ENCODE measurements at places on chromosomes 13 and 19. TPM values are rescaled to one million over a fixed set of nuclear protein-coding genes. Genes with fewer than 3 reads are reported as not detected.

PCDH9 gene
- total RNA-seq = 13.9 TPM

DACH1 gene
- total RNA-seq = not detected

TJP3 gene
- not detected for total RNA-seq

RXFP2 gene
- not detected for total RNA-seq

NOVA2 gene
- not detected for total RNA-seq

FXYD3 gene
- total RNA-seq = not detected

NLRP11 gene
- total RNA-seq = not detected

CERS1 gene
- 30.6 TPM for total RNA-seq

OR10H1 gene
- not detected for total RNA-seq

KLK12 gene
- not detected for total RNA-seq

GRCh38 chr13:99655351-99656091 is 154.2 kb downstream of the TM9SF2 start:
- peak; percentile 9 for DNase-seq

GRCh38 chr13:66353664-66354063 is 876.5 kb downstream of the PCDH9 start:
- DNase-seq = peak; percentile 40

DNA sequence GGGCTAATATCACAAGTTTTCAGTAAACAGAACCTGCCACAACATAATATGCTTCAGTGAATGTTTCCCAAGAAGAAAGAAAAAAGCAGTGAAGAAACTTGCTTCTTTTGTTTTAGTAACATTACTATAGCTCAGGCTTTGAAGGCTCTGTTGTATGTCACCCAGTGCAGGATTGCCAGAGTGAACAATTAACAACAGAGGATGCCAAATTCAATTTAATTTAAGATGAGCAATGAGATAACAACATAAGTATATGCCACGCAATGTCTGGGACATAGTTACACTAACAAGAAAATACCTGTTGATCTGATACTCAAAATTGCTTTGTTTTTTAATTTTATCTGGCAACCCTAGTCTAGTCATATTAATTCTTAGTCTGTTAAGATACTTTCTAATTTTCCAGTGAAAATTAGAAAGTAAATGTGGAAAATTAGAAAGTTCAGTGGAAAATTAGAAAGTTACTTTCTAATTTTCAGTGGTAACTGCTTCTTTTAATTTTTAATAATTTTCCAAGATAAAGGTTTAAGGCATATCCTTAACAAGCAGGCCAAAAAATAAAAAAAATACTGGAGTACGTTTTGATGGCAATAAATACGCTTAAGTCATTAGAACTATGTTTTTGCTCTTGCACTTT is 336.3 kb downstream of the SLITRK6 start:
- DNase-seq = no peak

DNA sequence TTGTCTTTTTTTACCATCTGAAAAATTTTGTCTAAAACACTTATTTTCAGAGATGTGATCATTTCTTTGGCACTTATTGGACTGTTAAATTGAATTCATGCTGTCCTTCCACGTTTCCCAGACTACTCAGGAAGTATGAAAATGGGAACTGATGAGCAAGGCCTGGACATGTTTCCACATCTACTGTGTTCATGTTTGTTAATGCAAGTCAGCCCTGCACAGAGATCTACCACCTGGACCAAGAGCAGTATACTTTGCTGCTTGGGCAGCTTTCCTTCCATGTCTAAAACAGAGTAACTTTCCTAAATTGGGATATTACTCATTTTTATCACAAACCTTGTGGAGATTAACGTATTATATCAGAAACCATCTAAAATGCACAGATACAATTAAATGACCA is 687.4 kb downstream of the DIAPH3 start:
- DNase-seq = no peak

DNA sequence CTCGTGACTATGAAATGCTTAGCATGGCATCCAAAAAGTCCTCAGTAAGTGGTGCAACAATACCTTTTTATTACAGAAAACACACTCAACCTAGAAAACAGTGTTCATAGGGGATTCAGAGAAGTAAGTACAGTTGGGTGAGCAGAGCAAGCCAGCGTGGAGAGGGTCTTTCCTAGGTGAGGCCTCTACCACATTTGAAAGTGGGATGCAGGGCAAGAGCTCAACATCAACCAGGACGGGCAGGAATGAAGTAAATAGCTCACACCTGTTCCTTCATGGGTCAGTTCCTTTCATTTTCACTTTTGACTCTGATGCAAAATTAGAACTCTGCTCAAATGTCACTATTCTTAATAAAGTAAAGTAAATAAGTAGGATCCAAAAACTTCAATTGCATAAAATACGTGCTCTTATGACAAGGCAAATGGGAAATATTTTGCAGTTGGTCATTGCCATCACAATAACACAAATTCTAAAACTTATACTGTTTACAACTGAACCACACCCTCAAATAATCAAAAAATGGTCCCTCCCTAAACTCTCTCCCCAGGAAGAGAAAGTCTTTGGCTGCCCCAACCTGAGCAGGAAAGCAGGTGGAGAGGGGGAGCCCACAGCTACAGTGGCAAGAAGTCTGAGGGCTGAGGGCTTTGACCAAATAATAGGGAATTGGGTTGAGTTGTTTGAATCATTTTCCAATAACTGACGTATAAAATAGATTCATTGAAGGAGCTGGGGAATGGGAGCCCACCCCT is 20.2 kb downstream of the CHAMP1 start:
- DNase-seq = no peak

GRCh38 chr19:40599331-40599901 is 1.8 kb upstream of the LTBP4 start:
- no peak for DNase-seq

GRCh38 chr19:48030073-48030472 is 13.8 kb downstream of the CABP5 start:
- no peak for DNase-seq

DNA sequence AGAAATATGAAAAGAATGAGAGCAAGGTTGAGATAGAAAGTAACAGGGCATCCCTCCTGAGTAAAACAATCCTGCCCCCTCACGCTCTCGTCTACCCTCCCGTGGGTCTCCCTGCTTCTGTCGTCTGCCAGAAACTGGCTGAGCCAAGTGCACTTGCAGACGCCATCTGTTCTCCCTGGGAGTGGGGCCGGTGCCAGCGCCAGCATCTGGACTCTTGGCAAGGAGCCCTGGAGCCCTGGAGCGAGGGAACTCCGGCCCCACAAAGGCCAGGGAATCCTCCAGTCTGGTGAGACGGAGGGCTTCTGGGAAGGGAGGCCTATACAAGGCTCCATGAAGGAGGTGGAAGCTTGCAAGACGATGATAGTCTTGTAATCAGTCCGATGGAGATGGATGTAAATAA is 2.3 kb upstream of the TMEM91 start:
- peak; percentile 98 for DNase-seq

- no peak for DNase-seq
These were observed 9.5 kb downstream of the ERFL start for GRCh38 chr19:41918653-41919244.

GRCh38 chr19:53908106-53908934 is 758 bp upstream of the CACNG7 start:
- DNase-seq = peak; percentile 13

GRCh38 chr13:50334115-50334778 is 319.0 kb downstream of the KCNRG start:
- no peak for DNase-seq

DNA sequence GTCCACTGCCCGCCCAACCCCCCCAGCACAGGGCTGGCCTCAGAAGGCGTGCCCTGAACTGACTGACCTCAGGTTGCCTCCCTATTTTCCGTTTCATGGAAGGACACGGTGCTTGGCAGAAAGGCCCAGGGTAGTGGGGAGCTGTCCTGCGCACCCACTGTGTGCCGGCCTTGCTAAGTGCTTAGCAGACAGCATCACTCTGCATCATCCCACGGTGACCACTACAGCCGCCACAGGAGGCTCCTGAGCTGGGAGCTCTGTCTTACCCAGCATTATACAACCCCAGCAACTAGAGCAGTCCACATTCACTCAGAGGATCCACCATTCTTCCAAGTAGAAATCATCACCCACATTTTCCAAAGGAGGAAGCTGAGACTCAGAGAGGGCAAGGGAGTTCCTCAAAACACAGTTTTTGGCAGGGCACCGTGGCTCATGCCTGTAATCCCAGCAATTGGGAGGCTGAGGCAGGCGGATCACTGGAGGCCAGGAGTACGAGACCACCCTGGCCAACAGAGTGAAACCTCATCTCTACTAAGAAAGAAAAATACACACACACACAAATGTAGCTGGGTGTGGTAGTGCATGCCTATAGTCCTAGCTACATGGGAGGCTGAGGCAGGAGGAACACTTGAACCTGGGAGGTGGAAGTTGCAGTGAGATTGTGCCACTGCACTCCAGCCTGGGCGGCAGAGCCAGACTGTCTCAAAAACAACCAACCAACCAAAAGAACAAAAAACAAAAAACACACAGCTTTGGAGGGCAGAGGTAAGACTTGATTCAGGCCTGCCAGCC is 1.6 kb downstream of the SBK2 start:
- DNase-seq = no peak

DNA sequence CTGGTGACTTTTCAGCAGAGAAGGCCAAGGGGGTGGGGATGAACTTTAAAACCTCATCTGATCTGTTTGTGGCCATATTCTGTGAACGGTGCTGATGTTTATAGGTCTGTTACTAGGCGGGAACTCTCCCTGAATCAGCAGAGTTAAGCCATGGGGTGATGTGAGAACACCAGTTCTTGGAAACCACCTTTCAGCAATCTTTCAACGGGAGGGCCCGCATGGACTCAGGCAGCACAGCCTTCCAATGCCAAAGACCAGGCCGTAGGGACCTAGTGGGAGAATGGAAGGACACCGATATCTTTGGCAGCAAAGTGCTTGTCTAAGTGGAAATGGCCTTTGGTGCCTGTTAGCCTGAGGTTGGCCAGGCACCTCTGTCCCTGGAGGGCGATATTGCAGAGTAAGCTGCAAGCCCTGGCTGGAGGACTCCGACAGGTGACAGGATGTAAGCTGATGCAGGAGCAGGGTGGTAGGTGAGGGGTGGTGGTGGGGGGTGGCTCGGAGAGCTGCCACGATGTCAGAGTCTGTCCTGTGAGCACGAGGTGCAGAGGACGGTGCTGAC is 57.0 kb downstream of the ERCC5 start:
- no peak for DNase-seq

DNA sequence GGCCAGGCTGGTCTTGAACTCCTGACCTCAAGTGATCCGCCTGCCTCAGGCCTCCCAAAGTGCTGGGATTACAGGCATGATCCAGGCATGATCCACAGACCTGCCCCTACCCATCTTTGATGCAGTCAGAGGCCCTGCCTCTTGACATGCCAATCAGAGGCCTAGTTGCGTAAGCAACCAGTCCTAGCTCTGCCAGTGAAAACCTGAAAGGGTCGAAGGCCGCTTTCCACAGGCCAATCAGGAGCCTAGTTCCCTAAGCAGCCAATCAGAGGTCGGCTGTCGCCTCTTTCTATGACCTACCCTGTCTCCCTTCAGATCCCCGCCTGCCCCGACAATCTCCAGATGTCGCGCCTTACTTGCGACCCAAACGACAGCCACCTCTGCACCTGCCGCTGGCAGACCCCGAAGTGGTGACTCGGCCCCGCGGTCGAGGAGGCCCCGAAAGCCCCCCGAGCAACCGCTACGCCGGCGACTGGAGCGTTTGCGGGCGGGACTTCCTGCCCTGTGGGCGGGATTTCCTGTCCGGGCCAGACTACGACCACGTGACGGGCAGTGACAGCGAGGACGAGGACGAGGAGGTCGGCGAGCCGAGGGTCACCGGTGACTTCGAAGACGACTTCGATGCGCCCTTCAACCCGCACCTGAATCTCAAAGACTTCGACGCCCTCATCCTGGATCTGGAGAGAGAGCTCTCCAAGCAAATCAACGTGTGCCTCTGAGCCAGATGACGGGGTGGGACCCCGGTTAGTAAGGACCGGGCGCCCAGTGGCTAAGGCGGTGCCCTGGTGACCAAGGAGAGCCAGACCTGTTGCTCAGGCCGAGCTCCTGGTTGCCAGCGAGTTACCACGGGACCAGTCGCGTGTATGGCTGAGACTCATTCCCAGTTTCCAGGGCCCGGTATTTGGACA is 6.3 kb downstream of the SYDE1 start:
- no peak for DNase-seq

GRCh38 chr19:35329323-35329722 is 336 bp downstream of the CD22 start:
- DNase-seq = no peak

DNA sequence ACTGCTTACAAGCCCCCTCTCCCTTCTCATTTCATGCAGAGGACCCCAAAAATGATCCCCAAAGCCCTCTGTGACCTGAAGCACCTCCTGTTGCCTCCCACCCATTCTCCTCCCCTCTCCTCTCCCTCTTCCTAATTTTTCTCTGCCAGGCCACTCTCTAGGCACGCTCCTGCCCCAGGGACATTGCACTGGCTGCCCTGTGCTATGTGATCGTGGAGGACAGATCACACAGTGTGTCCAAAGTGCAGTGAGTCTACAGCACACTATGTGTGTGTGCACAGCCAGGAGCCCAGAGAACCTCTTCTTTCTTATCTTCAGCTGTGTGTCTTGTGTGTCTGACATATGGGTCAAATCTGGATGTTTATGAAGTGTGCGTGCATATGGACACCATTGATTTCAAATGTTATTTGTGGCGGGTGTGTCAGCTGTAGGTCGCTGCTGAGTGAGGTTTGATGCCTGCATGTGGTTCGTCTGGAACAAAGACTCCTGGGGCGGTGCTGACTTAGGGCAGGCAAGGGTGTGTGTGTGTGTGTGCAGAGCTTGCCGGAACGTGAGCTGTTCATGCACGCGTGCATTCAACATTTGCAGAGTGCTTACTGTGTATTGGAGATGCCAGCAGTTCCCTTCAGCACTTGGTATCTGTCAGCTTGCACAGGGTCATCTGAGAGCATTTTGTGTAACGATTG is 2.1 kb upstream of the KLHL26 start:
- no peak for DNase-seq

DNA sequence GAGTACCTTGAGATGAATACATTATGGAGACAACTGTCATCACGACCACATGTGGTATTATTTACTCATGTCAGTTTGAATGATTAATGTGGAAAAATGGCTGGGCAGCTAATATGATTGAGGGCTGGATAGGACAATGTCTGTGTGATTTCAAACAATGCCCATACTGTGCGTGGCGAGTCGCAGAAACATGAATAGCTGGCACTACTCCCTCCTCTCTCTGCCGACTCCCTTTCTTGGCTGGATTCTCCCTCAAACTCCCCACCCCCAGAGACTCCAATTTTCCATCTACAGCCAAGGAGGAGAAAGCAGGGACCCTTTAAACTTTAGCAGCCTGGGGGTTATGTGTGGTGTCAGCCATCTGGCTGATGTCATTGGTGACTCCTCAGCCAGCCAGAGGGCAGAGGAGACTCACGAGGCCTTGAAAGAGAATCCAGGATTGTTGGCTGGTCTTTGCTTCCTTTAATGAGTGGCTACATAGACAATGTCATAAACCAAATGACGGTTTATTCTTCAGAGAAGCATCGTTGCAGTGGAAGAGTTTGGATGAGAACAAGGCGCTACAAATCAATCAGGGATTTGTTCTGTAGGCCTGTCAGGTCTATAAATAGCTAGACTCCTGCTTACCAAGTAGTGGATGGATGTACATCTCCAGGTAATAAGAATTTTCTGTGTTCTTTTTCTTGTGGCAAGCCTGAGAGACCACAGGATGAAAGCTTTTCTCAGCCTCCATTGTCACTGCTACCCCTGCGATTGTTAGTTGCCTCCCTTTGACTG is 165.6 kb downstream of the DLEU7 start:
- peak; percentile 59 for DNase-seq

Measured in myocyte (in vitro differentiated cells).